ENCODE measurements at places on chromosomes 4 and X.

GRCh38 chr4:40306976-40307375 is 28.2 kb upstream of the CHRNA9 start:
- no peak for DNase-seq

GRCh38 chr4:183867247-183867646 is 37.9 kb upstream of the STOX2 start:
- DNase-seq = no peak

GRCh38 chr4:177444911-177445736 is 2.9 kb upstream of the AGA start:
- DNase-seq = no peak

- DNase-seq = no peak
Observed at GRCh38 chrX:40088299-40088625, 9.5 kb downstream of the BCOR start.

GRCh38 chr4:99868126-99868596 is 26.1 kb downstream of the LAMTOR3 start:
- no peak for DNase-seq

DNA sequence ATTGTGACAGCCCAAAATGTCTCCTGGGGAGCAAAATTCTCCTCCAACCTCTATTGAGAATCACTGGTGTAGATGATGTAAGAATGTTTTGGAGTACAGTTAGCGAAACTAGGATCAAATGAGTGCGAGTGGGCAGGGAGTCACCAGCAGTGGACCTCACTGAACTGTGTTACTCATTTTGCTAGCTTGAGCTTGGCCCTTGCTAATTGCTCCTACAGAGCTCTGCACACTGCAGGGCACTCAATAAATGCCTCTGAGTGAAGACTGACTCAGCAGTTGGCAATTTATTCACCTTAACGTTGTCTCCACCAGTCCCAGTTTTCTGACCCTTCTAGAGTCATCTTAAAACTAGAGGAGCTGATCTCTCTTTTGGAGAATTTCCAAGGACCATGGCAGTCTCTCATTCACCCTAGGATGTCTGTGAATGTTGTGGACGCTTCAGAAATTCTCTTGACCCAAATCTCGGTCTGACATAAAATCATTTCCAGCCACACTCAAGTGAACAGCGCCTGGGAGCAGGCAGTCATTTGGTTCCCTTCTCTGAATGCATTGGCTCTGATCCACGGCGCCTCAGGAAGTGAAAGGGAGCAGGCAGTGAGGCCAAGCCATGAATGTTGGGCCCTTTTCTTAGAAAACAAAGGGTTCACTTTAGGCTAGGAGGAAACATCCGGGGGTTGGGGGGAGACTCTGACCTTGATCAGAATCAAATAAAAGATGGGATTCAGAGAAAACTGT is 148.1 kb downstream of the NWD2 start:
- DNase-seq = no peak

- no peak for DNase-seq
Observed at GRCh38 chr4:176874721-176875445, 82.2 kb upstream of the VEGFC start.

- DNase-seq = no peak
Observed at GRCh38 chrX:120302434-120302833, 8.8 kb downstream of the TMEM255A start.

DNA sequence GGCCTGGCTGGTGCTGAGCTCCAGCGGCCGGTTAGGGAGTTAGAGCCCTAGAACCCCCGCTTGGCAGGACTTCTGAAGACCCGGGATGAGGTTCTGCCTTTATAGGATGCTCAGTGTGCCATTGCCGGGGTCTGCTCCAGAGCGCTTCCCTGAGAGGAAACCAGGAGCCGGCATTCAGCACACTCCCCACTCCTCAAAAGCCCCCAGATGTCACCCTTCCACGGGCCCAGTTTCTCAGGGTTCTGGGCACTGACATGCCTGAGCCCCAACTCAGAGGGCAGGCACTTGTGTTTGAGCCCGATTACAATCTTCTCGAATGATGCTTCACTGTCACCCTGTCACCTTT is 6.5 kb downstream of the NKX3-2 start:
- no peak for DNase-seq

- no peak for DNase-seq
Observed at GRCh38 chrX:71540801-71541200, 7.9 kb downstream of the OGT start.

GRCh38 chrX:1138476-1139184 is 73.8 kb downstream of the CRLF2 start:
- no peak for DNase-seq

- no peak for DNase-seq
Observed at GRCh38 chrX:85244450-85245211, 840 bp downstream of the ZNF711 start.

DNA sequence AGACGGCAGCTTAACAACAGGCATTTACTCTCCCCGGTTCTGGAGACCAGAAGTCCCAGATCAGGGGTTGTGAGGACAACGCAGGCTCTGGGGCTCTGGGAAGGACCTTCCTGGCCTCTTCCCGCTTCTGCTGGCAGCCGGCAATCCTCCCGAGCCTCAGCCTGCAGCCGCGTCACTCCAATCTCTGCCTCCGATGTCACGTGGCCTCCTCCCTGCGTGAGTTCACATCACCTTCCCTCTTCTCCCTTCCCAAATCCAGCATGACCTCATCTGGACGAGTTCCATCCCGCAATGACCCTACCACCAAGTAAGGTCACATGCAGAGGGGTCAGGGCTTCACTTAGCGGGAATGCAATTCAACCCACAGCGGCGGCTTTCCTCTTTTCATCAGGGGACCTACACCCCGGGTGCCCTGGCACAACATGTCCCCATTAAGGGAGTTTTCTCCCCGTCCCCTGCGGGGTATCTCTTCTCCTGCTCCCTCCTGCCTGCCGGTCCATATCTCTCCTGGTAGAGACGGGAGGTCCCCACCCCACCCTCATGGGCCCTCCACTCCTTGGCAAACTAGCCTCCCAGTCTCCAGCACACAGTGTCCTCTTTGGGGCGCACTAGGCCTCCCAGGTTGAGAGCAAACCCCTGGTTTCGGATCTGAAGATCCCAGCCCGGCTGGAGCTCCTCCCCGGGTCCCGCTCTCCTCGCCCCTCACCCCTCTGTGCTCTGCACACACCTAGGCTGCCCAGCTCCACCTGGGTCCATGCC is 25.5 kb downstream of the ABLIM2 start:
- no peak for DNase-seq

- DNase-seq = no peak
Observed at GRCh38 chr4:185307136-185307950, 88.4 kb downstream of the LRP2BP start.

- no peak for DNase-seq
Observed at GRCh38 chrX:119130911-119131310, 3.3 kb upstream of the KIAA1210 start.

DNA sequence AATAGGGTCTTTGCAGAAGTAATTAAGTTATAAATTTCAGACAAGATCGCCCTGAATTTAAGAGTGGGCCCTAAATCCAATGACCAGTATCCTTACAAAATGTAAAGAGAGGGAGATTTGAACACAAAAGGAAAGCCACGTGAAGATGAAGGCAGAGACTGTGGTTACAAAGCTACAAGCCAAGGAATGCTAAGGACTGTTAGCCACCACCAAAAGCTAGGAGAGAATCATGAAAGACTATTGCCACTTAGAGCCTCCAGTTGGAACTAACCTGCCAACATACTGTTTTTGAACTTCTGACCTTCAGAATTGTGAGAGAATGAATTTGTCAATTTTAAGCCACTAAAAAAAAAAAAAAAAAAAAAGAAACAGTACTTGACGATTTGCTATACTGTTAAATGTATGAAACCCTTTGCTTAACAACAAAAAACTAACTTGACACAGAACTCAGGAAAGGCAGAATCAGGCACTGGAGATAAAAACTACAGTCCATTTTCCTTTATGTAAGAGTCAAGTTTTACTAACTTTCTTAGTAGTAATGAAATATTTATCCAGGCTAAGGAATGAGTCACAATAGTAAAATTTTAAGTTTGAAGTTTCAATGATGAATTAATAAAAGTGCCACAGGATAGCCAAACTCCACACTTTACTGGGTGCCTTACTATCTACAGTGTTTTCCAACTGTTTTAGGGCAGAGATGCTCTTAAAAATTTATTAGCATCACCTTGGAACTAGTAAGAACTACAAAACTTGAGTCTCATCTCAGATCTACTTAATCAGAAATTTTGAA is 25.1 kb downstream of the DHX15 start:
- no peak for DNase-seq

GRCh38 chrX:1535241-1536041 is 1.5 kb downstream of the P2RY8 start:
- DNase-seq = no peak

DNA sequence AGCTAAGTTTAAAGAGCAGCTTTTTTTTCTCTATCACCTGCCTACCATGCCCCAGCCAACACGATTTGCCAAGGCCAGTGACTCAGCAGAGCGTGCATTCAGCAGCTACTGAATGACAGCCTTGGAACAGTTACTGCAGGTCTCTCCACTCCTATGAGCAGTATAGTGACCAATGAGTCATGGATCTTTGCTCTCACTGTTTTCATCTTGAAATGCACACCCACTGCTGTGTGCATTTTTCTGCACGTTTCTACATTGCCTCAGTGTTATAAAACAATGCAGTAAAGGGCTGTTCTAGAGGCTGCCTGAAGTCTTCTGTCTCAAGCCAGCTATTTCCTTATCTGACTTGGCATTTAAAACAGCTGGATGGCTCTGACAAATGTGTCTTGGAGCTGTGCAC is 66.0 kb upstream of the C4orf54 start:
- DNase-seq = no peak

DNA sequence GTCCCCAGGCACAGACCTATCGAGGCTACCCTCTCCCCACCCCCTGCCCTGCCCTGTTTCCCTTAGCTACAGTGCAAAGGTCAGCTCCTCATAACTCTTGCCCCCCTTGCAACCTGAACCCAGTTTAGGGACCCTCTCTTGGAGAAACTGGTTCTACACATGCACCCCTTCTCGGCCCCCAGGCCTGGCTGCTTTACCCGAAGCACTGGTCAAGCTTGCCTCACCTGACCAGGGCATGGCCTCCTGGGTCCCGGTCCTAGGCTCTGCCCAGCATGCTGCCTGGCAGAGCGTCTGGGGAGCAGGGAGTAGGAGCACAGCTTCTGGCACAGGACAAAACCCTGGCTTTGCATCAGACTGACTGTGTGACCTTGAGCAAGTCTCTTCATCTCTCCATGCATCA is 28.0 kb downstream of the ZNF185 start:
- DNase-seq = no peak

GRCh38 chr4:38612646-38613414 is 51.2 kb upstream of the KLF3 start:
- DNase-seq = peak; percentile 56

DNA sequence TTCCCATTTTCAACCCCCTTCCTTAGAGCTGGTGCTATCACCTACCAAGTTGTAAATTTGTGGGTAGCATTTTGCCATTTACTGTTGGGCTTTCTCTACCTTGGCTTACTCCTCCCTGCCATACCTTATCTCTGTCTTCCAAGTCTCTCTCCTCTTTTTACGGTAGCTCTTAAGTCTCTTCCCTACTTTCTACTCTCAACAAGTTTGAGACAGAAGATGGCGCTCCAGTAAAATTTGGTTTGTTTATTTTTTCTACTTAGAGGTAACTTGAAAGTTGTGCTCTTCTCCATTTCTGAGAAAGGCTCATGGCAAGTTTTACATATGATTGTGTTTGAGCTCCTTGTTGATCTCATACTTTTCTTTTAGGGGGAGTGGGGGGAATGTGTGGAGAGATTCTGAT is 1508.1 kb downstream of the TECRL start:
- no peak for DNase-seq

DNA sequence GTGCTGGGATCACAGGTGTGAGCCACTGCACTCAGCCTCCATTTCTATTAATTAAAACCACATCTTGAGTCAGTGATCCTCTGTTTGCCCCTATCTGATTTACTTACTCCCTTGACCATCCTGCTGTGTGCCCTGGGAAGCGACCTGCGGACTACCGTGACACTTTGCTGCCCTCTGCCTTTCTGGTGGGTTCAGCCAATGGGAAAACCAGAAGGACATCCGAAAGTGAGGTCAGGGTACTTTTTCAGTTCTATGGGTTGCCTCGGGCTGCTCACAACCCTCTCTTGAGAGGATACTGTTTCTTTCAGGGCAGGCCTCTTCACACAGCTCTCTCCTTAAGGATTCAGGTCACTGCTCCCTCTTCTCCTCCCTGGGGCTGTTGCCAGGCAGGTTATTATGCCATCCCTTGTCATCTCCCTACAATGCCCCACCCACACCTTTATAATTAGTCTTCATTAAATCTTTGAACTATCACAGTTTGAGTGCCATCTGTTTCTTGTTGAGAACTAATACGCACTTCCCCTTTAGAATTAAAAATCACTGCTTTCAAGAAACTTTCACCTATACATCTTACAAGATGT is 21.4 kb downstream of the PLAC8 start:
- DNase-seq = no peak

DNA sequence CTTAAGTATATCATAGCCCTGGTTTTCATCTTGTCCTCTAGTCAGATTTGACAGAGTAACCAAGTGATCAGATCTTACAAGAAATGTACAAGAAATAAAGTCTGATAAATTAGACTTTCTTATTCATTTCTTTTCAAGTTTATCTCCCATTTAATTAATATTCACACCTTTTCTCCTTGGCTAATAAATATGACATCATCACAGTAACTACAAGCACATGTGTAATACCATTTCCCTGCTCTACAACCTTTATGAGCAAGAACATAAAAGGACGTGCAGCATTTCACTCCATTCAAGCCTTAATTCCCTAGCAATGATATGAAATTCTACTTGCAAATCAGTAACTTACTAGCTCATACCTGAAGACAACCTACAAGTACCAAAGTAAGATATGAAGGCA is 88.5 kb downstream of the BRWD3 start:
- DNase-seq = no peak

DNA sequence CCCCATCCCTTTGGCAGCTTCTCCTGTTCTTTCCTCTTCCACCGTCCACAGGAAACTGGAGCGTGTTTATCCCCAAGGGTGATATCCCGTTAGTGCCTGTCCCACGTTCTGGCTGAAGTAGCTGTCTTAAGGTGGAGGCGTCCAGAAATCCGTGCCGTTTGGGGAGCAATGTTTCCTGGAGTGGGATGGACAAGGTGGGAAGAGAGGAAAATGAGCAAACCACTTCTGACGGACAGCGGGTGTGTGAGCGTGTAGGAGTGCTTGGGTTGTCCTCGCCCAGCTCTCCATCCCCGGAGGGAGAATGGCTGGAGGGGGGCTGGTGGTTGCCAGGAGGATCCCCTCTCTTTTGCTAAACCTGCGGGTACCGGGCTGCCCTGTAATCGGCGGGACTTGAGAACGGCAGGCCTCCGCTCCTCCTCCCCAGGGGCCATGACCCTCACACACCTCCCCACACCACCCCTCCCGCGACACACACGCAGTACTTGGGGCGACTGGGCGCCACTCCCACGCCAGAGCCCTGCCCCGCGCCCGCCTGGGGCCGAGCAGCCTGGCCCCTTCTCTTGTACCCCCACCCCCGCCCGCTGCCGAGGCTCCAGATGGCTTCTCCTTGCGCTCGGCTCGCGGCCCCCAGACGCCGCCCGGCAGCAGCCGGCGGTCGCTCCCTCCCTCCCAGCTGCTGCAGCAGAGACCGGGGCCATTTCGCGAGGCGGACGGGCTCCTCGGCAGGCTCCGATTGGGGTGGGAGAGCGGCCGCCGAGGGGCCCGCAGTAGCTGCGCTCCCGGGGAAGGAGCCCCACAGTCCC is 13.9 kb upstream of the PRDM8 start:
- no peak for DNase-seq
